A375 (cell line): ENCODE measurements at places on chromosomes 3 and 15. TPM values are rescaled to one million over a fixed set of nuclear protein-coding genes. Genes with fewer than 3 reads are reported as not detected.

The TM4SF18 gene
- total RNA-seq = 5.0 and 5.3 TPM in 2 replicates

The CCR1 gene
- 0.03 TPM in 1 of 2 replicates, not detected in the other for total RNA-seq

The CLDN16 gene
- total RNA-seq = not detected in 2 replicates

The TMEM207 gene
- total RNA-seq = not detected in 2 replicates

The MEIS2 gene
- total RNA-seq = 15.8 and 18.9 TPM in 2 replicates
